Pons (tissue), 1 donor: ENCODE measurements at places on chromosomes 3 and 15.

GRCh38 chr3:155891321-155891720 is 20.9 kb downstream of the GMPS start:
- DNase-seq, result no peak

- no peak for DNase-seq
These were observed 101.2 kb downstream of the TCF12 start for GRCh38 chr15:57019496-57020160.

DNA sequence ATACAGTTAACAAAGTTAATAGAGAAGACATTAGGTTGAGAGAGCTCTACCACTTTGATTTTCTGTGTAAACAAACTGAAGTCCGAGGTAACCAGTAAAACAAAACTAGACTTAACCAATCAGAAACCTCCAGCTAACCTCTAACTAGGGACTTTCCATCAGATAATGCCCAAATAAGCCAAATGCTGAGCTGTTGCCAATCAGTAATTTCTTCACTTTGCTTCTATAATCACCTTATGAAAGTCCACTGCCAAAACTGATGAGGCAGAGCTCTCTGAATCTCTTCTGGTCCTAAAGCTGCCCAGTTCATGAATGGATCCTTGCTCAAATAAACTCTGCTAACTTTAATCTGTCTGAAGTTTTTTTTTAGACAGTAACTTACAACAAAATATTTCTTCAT is 448.0 kb upstream of the NECTIN3 start:
- DNase-seq, result no peak

- DNase-seq, result no peak
These were observed 45.2 kb downstream of the ATP2B2 start for GRCh38 chr3:10459954-10460754.
